ENCODE measurements at places on chromosomes 7 and 10.

DNA sequence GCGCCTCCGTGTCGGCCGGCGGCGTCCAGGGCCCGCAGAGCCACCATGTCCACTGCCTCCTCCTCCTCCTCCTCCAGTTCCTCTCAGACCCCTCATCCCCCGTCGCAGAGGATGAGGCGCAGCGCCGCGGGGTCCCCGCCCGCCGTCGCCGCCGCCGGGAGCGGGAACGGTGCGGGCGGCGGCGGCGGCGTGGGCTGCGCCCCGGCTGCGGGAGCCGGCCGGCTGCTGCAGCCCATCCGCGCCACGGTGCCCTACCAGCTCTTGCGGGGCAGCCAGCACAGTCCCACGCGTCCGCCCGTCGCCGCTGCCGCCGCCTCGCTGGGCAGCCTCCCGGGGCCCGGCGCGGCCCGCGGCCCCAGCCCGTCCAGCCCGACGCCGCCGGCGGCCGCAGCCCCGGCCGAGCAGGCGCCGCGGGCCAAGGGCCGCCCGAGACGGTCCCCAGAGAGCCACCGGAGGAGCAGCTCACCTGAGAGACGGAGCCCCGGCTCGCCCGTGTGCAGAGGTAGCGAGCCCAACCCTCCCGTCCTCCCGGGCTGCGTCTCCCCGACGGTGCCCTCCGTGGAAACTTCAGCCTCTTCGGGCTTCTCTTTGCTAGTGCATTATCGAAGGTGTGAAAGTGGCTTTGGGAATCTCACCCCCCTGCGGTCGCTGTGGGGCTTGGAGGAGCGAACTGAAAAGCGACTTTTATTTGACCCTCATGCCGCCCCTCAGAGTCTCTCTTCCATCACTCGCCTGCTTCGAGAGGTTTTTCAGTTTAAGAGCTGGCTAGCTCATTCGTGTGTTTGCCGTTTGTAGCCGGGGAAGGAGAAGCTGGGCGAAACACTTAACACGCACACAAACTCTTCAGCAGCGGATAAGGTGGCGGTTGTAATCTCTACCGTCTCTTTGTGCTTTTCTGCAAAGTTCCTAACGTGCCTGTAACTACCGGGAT is 975 bp downstream of the GLCCI1 start:
- no peak for DNase-seq

DNA sequence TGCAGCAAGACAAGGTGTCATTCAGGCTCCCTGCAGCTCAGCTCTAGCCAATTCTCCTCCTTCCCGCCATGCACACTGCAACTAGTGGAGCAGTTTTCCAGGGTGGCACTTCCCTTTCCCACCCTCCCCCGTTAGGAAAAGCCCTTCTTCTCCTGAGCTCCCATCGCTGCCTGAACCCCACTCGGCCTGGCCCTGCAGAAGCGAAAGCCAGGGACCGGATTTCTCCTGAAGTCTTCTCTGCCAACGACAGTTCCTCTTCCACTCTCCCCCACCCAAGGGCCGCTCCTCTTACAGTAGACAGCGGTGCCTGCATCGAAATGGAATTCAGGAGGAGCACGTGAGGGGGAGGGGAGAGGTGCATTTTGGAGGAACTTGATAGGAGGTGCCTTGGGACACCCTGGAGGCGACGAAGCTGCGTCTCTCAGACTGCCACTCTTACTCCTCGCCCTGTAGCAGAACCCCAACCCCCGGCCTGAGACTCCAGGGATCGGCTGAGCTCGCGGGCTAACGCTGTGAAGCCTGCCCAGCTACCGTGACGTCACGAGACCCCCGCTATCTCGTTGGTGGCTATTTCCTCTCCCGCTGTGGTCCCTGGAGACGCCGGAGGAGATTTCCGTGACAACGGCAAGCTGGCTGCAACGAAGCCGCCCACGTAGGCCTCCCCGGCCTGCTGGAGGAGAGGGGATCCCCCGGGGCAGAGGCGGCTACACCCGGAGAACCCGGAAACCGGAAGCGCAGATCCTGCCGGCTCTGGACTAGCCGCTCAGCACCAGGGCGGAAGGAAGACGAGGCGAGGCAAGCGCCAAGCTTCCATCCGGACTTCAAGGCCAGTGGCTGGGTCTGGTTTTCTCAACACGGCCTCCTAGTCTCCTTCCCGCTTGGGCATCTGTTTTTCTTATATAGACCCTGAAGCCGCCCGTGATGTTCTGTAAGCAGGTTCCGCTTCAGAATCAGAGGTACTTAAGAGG is 109.7 kb downstream of the RALA start:
- peak; percentile 94 for DNase-seq

- peak; percentile 93 for DNase-seq
Measured at GRCh38 chr7:29189743-29190201, 4.8 kb upstream of the CHN2 start.

- no peak for DNase-seq
Measured at GRCh38 chr10:1559761-1560160, 177.6 kb downstream of the ADARB2 start.

- no peak for DNase-seq
Measured at GRCh38 chr10:1678084-1678483, 59.2 kb downstream of the ADARB2 start.

DNA sequence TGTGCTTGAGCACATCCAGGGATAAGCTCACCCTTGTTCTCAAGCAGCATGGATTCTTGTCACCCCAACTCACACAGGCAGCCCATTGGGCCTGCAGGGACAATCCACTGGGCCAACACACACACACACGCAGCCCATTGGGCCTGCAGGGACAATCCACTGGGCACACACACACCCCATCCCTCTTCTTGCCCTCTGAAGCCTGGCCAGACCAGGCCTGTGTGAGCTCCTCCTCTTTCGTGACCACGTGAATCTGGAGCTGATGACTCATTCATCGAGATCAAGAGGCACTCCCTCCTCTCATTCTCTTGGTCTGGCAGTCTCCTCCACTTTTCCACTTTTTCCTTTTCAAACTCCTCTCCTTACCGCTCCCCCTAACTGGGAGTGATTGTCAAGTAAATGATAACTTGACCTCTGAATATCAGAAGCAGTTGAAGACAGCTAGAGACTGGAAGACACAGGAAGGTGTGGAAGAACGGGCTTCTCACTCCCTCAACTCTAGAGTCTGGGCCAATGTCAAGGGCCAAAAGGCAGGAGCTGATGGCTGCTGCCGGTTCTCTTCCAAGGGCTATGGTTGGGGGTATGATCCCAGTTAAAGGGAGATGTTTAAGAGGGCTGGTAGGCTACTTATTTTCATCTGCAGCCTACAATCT is 89.7 kb downstream of the HIPK2 start:
- DNase-seq: no peak

GRCh38 chr10:27536437-27536836 is 32.3 kb downstream of the RAB18 start:
- DNase-seq: no peak

DNA sequence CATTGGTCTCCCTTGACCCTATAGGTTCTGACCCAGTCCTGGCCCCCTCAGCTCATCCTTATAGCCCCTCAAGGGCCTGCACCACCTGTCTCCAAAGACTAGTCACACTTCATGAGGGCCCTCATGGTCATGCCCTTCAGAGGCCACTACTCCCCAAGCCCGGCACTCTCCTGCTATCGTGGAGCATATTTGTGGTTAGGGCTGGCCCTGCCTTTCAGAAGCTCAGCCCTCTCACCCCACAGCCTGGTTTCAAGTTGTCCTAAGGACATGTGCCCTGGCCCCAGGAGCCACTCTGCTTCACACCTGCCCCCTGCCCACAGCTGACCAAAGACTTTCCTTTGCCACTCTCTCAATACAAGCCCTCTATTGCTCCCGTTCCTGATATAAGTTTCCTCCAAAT is 60.3 kb upstream of the LBX1 start:
- DNase-seq: no peak

DNA sequence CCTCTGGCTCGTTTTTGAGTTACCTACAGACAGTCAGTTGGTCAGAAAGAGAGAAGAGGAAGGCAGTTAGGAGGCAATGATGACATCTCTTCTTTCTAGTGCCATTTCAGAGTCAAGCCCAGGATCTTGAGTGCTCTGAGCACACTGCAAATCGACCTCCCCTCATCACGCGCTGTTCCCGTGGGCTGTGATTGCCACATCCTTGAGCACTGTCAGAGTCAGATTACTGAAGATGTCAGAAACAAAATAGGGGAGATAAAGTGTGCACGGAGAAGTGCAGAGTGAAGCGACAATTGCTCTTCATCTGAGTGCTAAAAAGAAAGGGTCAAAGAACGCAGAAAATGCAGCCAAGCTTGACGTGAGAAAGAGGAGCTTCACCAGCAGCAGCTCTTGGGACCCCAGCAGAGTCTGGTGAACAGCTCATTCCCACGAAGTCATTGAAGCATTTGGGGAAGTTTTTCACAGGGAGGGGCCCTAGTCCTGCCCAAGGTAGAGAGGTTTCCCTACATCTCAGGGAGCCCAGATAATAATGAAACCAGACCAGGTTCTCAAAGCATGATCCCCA is 661.7 kb upstream of the AUTS2 start:
- no peak for DNase-seq

DNA sequence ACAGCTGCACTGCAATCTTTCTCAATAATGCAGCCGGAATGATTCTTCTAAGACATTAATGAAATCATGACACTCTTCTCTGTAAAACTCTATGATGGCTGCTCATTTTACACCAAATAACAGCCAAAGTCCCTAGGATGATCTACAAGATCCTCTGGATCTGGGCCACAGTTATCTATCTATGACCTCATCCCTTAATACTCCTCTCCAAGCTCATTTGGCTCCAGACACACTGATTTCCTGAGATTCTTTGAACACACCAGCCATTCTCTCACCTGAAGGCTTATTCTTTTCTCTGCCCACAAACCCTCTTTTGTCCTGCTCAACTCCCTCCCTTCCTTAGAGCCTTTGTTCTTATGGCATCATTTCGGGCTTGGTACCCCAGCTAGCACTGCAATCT is 577.4 kb upstream of the ANKRD30A start:
- DNase-seq: no peak

DNA sequence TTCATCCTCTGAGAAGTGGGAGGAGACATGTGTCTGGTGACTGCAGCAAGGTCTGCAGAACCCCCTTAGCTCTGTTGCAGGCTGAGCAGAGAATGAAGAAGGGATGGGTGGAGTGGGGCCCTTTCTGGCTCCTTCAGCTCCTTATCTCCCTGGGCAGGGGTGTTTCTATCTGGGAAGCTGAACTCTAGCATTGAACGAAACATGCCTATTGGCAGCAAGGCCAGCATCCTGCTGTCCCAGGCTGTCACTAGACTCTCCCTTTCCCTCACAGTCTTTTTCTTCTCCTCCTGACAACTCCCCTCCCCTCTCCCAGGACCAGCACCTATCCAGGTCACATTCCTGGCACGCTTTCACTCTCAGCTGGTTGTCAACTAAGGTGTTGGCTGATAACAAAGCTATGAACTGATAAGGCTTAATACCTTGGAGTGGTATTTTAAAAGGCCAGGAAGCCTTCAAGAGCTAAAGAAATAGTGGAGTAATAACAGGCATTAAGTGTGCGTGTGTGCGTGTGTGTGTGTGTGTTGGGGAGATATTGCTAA is 128.8 kb upstream of the FZD8 start:
- DNase-seq: no peak

- no peak for DNase-seq
Measured at GRCh38 chr10:48944171-48944570, 4.5 kb upstream of the LRRC18 start.

- DNase-seq: no peak
Measured at GRCh38 chr10:4291990-4292389, 507.0 kb upstream of the KLF6 start.

- no peak for DNase-seq
Measured at GRCh38 chr7:8221567-8221966, 40.4 kb downstream of the ICA1 start.

DNA sequence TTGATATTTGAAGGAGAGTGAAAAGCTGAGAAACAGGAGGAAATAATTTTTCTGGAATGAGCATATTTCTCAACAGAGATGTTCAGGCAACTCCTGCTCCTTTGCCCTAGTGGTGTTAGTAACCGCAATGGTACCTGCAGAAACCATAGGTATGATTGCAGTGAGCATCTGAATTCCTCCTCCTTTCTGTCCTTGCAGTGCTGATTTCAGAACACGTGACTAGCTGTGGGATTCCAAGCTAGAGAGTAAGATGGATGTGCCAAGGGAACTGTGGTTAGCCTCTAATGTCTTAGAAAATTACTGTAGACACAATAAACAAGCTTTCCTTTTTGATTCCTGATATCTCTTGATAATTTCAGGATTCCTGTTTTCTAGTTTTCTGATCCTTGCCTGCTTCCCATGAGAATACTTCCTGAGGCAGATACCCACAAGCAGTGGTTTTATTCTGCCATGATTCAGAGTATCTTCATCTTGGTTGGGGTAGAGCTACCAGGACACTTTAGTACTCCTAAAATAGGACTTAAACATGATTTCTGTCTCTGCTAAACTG is 27.5 kb downstream of the LRGUK start:
- DNase-seq: no peak

DNA sequence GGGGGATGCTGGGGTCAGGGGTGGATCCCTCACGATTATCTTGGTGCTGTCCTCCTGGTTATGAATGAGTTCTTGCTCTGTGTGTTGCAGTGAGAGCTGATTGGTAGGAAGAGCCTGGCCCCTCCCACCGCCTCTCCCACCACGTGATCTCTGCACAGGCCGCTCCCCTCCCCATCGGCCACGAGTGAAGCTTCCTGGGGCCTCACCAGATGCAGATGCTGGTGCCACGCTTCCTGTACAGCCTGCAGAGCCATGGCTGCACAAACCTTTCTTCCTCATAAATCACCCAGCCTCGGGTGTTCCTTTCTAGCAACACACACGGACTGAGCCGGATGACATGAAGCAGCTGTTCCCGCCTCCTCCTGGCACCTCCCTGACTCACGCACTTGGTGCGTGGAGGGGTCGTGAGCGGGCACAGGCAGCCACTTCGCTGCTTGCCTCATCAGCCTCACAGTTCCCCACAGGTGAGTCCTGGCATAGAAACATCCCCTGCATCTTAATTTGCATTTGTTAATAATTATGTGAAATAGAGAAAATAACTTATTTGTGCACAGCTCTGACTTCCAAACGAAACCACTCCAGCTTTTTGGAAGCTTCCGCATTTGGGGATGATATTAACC is 210.8 kb downstream of the ADARB2 start:
- DNase-seq: no peak

DNA sequence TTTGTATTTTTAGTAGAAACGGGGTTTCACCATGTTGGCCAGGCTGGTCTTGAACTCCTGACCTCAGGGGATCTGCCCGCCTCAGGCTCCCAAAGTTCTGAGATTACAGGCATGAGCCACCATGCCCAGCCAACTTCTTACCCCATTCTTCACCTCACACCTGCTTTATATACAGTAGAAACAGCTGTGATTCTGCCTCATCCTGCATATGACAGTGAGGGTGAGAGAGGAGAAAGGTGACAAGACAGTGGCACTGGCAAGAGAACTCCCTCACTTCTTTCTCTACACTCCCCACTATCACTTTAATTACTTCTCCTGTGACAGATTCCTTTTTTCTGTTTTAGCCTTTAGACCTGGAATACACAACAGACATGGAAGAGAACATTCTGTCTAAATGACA is 61.8 kb upstream of the CAPZA2 start:
- no peak for DNase-seq

- DNase-seq: no peak
Measured at GRCh38 chr7:150811-151221, 41.6 kb upstream of the FAM20C start.

Data from H1 (cell line).